Natural killer cell treated with Interleukin-12 subunit alpha and Interleukin-12 subunit beta and Interleukin-15 and Interleukin-18, amount 100 ng/mL, for 72 hours (primary cell): ENCODE measurements at places on chromosomes 11 and 22. TPM values are rescaled to one million over a fixed set of nuclear protein-coding genes. Genes with fewer than 3 reads are reported as not detected.

DNA sequence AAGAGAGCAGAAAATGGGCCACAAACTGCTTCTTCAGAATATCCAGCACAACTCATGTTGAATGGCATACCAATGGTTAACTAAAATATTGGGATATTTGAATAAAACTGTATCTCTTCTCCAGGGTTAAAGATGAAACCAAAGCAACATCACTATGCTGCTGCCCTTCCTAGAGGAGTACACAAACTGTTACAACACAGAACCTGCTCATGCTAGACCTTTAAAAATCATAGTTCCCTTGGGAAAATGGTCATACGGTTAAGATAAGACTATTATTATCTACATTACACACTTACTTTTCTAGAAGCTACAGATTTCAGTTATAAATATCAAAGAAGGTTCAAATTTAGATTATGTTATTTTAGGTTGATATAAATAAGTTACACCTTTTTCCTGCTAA lies 78.6 kb upstream of the TP53AIP1 start:
- no peaks in the 10 kb centered on the region for H3K27me3 ChIP-seq
- H3K4me1 ChIP-seq, result no peaks in the 10 kb centered on the region
- no peak overlapping the region for H3K27ac ChIP-seq
- no peak for DNase-seq
- H3K4me3 ChIP-seq, result no peak overlapping the region

GRCh38 chr11:130181295-130182272 lies 22.0 kb downstream of the ST14 start:
- H3K4me3 ChIP-seq, result no peak overlapping the region
- no peak overlapping the region for H3K27ac ChIP-seq
- no peak for DNase-seq
- peaks cover 4% of the 10 kb centered on the region for H3K27me3 ChIP-seq

DNA sequence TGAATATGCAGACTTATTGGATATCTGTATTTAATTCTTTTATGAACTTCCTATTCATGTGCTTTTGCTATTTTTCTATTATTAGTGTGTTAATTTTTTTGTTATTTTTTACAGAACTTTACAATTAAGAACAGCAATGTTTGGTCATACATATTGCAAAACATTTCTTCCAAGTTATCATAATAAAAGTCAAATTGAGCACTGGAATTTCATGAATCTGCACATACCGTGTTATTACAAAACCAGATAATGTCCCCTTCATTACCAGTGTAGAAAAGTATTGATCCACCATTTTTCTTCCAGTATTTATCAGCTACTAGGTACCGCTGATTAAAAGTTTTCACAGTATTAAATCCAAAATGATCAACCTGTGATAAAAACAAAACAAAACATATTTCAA lies 40.5 kb downstream of the PRCP start:
- DNase-seq, result no peak
- H3K27ac ChIP-seq, result no peak overlapping the region
- no peak overlapping the region for H3K4me3 ChIP-seq
- no peaks in the 10 kb centered on the region for H3K4me1 ChIP-seq

IGLL1 gene
- not detected for total RNA-seq

- peaks cover 6% of the 10 kb centered on the region for H3K27me3 ChIP-seq
- H3K4me1 ChIP-seq, result peaks cover 22% of the 10 kb centered on the region
- no peak overlapping the region for H3K27ac ChIP-seq
- H3K4me3 ChIP-seq, result no peak overlapping the region
Measured at GRCh38 chr11:102603091-102603490, 22.0 kb downstream of the MMP20 start.
